Gastroesophageal sphincter (tissue), 4 donors: ENCODE measurements at places on chromosomes 16 and 17. TPM values are rescaled to one million over a fixed set of nuclear protein-coding genes. Genes with fewer than 3 reads are reported as not detected.

The KIF2B gene
- not detected for total RNA-seq

The CCL23 gene
- 1.2 TPM for total RNA-seq

The TBC1D3H gene
- not detected for total RNA-seq

The TSNAXIP1 gene
- total RNA-seq: 1.5 TPM

The RBFOX1 gene
- total RNA-seq: not detected

DNA sequence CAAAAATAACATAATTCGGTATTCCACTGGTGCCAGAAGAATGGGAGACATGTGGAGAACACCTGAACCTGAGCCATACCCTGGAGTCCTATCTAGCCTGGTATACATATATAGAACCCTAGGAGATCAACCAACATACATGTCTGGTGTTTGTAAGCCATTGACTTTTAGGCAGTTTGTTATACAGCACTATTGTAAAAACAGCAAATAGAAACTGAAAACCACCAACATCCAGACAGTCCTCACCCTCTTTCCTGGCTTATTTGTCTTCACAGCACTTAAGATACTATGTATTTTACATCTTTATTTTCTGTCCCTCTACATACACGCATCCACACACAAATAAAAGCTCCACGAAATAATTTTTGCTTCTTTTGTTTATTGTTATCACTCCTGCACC, 404.2 kb upstream of the PMFBP1 start:
- no peak for ATAC-seq

GRCh38 chr17:49244839-49245238, 14.3 kb upstream of the PHOSPHO1 start:
- ATAC-seq: no peak

DNA sequence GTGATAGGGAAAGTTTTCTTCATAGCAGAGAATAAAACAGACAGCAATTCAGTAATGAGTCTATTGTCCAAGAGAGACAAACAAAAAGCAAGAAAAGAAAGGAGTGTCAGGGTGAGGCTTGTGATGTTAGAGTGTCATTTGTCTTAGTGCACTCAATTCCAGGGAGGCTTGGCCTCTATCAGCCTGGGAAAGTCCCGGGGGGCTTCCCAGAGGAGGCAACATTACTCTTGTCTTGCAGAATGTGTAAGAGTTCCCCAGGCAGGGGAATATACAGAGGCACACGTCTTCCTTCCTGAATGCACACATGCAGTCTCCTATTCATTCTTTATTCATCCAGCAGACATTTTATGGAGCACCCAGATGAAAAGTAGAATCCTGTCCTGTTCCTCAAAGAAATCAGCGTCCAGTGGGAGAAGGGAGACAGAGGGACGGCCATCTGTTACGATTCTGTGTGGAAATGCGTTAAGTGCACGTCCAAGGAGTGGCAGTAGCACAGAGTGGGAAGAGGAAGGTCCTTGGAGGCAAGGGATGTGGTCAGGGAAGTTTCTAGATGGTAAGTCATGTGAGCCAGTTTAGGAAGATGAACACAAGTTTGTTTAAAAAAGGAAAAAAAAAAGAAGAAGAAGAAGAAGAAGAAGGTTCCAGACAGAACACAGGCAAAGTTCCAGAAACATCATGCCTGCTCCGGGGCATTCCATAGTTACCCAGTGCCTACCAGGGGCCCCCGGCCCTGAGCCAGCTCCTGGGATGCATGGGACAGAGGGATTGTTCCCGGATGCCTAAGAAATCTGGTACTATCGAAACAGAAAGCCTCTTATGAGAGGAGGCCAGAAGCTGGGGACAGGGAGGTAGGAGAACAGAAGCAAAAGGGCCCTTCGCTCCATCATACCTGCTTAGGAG, 21.1 kb downstream of the CACNG4 start:
- no peak for ATAC-seq

DNA sequence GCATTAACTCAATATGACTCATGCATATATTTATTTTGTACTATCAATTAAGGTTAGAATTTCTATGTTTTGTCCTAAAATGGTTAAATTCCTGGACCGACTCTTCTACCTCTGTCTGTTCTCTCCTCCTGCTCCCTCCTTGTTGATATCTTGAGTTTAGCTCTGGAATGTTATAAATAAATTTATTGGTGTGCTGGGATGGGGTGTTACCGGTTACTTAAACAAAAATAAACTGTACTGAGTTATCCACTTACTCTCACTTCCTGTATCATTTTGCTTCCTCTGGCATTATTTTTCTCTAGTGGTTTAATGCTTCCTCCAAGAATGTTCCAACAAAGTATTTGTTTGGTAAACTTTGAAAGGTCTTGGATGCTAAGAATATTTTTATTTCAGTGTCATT, 120.1 kb downstream of the ABCA8 start:
- no peak for ATAC-seq

GRCh38 chr17:75679706-75680211, 12.6 kb downstream of the SAP30BP start:
- ATAC-seq: peak; percentile 65

GRCh38 chr17:52159246-52160135, 977 bp upstream of the CA10 start:
- no peak for ATAC-seq

DNA sequence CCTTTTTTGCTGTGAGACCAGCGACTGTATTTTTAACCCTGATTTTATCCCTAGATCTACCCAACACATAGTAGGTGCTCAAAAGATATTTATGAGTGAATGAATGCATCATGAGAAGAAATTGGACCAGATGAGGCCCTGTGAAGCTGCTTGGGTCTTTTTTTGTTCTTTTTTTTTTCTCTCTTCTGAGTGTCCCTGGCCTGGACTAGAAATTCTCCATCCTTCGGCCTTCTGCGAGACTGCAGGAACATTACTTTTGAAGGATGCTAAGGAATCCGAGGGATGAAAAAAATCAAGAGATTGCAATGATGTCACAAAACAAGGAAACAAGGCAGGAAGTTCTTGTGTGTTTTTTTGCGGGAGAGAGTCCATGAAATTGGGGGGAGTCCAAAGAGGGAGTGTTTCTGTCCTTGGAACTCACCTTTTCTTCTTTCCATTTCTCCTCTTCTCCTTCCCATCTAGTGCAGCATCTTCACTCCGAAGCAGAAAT, 560 bp upstream of the RUSF1 start:
- peak; percentile 14 for ATAC-seq

- no peak for ATAC-seq
These were observed 335.3 kb downstream of the MAF start for GRCh38 chr16:79265196-79265595.

DNA sequence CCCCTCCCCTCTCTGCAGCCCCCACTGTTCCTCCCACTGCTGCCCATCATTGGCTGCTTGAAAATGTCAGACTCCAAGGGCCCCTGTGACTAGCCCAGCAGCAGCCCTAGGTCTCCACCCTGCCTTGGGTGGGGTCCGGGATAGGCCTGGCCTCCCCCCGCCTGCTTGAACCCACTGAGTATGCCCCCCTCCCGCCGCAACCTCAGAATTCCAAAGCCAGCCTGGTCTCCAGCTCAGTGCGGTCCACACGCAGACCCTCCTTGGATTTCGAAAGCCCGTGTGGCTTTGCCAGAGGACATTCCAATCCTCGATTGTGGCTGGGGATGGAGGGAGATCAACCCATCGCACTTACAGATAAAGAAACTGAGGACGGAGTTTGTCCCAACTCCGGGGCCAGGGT, 6.4 kb downstream of the DPEP1 start:
- no peak for ATAC-seq

DNA sequence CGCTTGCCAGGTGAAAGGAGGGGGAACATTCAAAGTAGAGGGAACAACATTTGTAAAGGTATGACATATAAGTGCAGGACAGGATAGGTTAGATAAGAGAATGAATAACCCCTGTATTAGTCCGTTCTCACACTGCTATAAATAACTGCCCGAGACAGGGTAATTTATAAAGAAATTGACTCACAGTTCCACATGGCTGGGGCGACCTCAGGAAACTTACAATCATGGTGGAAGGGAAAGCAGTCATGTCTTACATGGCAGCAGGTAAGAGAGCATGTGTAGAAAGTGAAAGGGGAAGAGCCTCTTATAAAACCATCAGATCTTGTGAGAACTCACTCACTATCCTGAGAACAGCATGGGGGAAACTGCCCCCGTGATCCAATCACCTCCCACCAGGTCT, 223.8 kb downstream of the SOX9 start:
- no peak for ATAC-seq

DNA sequence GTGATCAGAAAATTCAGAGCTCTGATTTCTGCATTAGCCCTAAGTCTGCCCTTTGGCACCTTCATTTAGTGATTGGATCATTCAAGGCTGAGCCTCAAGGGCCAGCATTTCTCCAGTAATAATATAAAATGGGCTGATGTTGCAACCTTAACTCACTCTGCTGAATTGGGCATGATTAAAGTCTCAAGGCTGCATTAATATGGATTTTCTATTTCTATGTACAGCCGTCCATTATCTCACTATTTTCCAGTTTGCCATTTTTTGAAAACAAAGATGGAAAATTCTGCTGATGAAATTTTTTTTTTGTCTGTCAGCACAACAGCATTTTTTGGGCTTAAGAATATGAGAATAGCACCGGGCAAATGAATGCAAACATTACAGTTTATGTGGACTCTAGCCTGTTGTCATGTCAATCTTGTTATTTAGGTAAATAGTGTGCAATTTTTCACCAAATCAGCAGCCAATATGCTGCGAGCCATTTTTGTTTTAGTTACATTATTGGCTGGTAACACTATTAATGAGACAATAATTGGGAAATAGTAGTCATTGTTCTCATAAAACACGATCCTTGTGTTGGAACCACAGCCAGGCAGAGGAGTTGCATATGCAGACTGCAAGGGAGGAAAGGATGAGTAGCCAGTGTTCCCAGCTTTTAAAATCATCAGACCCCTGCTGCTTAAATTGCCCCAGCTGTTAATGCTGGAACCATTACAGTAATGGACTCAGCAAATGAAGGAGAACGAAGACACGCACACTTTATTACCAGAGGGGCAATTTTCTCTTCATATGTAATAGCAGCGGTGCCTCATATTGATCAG, 10.5 kb downstream of the FTO start:
- no peak for ATAC-seq

DNA sequence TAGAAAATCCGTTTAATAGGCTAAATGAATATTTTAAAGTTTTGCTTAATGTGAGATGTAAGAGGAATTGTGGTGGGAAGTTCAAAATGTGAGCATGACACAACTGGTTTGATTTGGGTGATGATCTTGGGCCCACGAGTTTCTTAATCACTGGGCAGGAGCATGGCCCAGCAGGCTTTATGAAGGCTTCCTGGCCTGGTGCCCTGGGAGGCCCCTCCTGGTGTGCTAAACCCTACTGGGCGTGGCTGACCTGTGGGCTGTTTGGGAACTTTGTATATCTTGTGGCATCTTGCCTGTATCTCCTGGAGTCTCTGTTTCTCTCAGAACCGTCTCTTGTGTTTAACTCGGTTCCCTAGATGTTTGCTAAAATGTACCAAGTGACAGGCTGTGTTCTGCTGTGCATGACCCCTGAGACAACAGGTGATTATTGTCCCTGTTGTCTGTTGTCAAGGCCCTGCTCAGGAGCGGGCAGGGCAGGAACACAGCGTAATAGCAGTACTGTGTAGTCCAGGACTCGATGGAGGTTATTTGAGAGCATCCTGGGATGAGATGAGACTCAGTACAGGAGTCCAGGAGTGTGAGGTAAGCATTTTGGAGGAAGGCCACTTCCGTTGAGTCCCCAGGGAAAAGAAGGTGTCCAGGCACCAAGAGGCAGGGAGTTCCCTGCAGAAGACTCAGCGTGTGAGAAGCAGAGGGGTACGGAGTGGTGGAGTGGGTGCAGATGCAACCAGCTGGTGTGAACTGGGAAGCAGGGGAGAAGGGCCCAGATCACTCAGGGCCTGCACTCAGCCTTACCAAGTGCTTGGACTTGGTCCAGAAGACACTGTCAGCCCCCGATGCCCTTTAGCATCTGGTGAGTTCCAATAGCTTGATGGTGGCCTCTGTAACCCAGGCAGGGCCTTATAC, 48.5 kb downstream of the B9D1 start:
- peak; percentile 39 for ATAC-seq

DNA sequence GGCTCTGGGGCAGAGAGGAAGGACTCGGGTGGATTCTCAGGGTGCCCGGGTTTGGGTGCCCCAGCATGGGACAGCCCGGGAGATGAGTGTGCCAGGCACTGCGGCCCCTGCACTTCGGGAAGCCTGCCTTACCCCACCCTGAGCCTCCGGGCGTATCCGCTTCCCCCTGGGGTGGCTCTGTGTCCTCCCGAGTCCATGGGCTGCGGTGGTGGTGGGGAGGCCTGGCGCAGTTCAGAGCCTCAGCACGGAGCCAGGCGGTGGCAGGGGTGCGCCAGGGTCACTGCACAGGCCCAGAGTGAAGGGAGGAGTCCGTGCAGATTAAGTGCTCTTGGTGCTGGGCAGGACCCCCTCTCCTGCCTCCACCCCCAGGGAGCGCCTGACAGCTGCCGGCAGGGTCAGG, 20.7 kb downstream of the MYBBP1A start:
- ATAC-seq: no peak

DNA sequence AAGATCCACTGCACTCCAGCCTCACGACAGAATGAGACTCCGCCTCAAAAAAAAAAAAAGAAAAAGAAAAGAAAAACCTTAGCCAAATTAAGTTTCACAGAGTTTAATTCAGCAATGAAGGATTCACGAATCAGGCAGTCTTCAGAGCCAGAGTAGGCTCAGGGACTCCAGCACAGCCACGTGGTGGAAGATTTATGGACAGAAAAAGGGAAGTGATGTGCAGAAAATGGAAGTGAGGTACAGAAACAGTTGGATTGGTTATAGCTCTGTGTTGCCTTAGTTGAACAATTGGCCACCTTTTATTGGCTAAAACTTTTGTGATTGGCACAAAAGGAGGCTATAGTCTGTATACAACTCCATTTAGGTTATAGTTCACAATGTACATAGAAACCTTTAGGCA, 256.6 kb downstream of the HS3ST3B1 start:
- no peak for ATAC-seq
